ENCODE measurements at places on chromosomes 11 and 22.

DNA sequence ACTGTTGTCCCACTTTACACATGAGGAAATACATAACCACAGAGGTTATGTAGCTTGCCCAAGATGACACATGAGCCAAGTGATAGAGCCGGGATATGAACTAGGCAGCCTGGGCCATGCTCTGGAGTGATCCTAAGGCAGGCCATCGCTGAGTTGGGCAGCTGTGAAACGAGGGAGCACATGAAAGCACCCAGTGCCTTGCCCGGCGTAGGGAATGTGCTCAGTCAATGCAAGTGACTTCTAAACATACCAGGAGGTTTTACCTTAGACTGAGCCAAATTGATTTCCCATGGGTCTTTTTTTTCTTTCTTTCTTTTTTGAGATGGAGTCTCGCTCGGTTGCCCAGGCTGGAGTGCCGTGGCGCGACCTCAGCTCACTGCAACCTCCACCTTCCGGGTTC is 10.5 kb downstream of the GRIK4 start:
- no peak for DNase-seq

DNA sequence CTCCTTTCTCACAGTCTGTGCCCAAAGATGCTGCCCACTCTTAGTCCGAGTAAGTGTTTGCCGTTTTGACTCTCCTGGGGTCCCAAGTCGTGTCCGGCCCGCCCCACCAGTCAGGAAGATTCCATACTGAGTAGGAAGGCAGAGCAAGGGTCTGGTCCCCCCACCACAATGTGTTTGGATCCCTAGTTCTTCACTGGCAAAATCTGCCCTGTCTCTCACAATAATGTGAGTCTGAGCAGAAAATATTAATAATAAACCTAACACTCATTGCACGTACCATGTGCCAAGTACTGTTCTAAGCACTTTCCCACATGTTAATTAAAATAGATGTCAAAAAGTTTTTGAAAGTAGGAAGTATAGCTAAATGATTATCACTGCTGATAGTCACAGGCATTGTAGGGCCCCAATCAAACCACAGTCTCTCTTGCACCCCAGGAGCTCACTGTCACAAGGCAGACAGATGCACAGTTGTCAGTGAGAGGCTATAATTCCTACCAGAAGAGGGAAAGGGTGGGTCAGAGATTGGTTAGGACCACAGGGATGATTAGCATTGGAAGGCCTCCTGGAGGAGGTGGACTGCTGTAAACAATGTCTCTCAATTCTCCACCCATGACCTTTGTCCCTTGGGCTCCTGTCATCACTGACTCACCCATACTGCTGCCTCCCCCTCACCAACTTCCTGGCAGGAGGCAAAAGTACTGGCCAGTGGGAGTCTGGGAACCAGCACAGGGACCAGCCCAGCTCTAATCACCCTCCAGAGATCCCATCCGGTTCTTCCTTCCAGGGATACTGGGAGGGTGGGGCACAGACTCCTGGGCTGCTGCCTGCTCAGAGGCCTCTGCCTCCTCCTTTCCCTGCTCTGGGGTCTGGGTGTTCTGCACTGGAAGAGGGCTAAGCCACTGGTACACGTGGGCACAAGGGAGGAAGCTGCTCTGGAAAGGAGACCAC is 1.0 kb upstream of the POLD4 start:
- no peak for DNase-seq

DNA sequence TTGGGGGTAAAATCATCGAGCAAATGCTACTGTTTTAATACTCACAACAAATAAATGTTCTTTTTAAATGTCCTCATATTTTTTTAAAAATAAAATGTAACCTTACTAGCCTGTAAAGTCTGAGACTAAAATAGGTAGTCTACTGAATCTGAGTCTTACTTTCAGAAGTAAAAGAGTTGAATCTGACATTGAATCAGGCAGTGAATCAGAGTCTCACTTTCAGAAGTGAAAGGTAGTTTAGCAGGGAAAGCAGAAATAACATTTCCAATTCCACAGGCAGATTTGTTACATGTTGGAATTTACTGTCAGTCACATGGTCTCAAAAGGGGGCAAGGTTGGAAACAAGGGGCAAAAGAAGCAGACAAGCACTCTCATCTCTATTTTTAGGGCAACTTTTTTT is 143.0 kb downstream of the ELP4 start:
- DNase-seq: no peak

DNA sequence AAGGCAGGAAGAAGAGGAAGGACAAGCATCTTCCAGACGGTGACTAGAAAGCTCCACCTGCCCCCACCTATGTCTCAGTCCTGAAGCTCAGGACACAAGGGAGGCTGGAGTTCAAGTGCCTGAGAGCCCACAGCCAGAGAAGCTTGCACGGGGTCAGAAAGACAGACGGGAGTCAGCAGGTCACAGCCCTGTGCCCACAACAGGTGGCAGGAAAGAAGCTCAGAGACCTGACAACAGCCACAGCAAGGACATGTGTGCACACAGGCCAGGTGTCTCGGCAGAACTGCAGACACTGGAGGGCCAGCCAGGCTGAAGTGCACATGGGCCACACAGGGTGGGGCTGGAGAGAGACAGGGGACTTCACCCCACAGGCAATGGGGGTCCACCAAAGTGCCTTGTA is 37.2 kb upstream of the MOB2 start:
- DNase-seq: no peak

DNA sequence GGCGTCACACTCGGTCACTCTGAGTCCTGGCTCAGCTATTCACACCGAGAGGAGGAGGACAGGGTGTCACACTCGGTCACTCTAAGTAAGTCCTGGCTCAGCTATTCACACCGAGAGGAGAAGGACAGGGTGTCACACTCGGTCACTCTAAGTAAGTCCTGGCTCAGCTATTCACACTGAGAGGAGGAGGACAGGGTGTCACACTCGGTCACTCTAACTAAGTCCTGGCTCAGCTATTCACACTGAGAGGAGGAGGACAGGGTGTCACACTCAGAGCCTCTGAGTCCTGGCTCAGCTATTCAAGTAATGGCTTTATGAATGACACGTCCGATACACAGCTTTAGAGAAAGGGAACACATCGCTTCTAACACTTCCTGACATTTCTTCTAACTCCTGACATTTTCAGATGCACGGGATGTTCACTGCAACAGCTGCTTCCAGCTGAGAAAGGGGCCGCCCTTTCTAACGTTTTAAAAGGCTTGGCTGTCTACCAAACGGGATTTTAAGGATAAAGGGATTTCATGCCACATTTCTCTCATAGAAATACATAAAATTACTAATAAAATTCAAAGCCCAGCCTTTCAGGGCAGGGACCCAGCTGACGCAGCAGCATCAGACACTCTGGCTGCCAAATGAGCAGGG is 28.1 kb downstream of the DRD4 start:
- no peak for DNase-seq

GRCh38 chr11:102453921-102454320 is 1.4 kb upstream of the TMEM123 start:
- DNase-seq: no peak

GRCh38 chr11:45647786-45648185 is 17.6 kb downstream of the CHST1 start:
- no peak for DNase-seq

DNA sequence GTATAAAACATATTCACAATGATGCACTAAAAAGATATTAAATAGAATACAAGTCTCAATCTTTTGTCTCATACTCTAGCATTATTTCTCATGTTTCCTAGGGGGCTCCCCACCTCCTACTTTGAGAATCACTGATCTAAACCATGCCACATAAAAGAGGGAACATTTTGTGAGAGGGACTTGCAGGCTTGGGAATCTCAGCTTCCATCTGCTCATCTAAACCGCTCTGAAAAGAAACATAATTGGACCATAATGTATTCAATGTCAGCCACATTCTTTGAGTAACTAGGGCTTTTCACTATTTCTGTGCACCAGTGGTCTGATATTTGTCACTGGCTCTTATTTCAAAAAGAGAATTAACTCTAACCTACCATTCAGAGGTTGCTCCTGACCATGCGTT is 6.4 kb upstream of the CSRP3 start:
- no peak for DNase-seq

- no peak for DNase-seq
These were observed 638.5 kb downstream of the TBC1D22A start for GRCh38 chr22:47400701-47401591.

DNA sequence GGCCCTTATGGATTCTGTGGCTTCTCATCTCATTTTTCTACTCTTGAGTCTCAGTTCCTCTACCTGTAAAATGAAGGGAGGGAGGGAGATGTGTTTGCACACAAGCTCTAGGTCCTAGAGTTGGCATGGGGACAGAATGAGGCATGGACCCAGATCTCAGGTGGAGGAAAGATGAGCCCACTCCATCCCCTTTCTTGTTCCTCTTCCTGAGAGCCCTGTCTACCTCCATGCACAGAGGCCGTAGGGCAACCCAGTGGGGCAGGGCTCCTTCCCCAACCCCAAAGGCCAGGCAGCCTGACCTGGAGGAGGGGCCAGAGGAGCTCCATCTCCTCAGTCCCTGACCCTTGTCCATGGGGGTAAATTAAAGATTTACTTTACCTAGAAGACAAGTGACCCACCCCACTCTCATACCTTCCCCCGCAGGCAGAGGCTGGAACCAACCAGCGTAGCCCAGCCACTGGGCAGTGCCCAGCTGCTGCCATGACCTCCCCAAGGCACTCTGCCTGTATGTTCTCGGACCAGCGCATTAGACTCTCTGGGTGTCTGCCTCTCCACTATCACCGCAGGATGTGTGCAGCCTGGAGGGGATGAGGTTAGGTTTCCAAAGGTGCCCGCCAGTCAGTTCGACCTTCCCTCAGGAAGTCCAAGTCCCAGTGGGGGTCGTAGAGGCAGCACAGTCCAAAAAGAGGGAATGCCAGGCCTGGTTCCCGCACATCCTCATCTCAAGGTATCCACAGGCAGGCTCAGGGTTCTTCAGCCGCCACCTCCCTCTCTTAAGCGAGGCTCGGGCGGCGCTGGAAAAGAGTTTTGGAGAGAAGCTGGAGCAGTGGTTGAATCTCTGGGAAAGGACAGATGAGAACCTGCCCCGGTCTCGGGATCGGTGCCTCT is 3.0 kb downstream of the SMTN start:
- no peak for DNase-seq

DNA sequence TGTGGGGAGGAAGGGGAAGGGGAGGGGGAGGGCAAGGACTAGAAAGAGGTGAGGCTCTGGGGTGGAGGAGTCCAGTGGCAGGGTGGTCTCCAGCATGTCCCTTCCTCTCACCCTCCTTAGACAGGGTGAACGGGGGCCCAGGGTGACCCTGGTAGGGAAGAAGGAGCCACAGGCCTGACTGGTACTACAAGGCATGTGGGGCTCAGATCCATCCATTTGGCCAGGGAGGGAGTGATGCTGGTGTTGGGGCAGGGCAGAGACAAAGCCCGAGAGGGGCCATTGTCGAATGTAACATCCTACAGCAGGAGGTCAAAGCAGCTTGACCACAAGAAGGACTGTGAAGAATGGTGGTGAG is 69.0 kb upstream of the SHISAL1 start:
- no peak for DNase-seq

DNA sequence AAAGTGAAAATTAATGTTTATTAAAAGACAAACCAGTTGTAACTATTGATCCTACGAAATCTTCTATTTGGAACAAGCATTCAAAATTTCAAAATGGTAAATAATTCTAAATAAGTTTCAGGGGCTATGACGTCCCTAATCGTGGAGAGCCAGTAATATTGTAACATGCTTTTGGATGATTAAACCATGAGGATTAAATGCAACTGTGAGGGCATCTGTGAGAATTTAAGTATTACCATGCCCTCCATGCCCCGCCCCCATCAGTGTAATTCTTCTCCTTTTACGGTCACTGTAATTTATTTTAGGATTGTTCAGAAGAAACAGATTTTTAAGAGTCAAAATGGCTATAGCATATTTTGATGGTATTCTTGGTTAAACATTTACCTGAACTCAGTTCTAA is 133.2 kb downstream of the APOL5 start:
- DNase-seq: no peak

DNA sequence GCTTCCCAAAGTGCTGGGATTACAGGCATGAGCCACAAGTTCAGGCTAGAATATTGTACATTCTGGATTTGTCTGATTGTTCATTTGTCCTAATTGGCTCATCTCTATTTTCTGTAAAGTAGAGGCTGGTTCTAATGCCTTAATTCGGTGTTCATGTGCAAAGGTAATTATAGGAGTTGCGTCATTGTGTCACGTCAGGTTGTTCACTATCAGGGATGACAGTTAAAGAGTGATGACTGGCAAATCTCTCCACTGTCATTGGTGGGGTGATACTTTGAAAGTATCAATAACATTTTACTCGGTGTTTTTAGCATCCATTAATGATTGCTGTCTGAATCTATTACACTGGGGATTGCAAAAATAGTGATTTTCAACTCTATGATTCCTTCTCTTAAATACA is 103.5 kb downstream of the HIPK3 start:
- no peak for DNase-seq

GRCh38 chr11:118998388-118998717 is 415 bp downstream of the CENATAC start:
- no peak for DNase-seq

- DNase-seq: no peak
These were observed 50.2 kb upstream of the TP53I11 start for GRCh38 chr11:45000918-45001317.
